Activated CD4-positive, alpha-beta T cell treated with anti-CD3 and anti-CD28 coated beads, Interleukin-2, amount 50 U/mL, for 1 hour (primary cell): ENCODE measurements at places on chromosomes 3 and 15.

- DNase-seq, result no peak
These were observed 695.2 kb downstream of the TUSC7 start for GRCh38 chr3:117404730-117405129.

DNA sequence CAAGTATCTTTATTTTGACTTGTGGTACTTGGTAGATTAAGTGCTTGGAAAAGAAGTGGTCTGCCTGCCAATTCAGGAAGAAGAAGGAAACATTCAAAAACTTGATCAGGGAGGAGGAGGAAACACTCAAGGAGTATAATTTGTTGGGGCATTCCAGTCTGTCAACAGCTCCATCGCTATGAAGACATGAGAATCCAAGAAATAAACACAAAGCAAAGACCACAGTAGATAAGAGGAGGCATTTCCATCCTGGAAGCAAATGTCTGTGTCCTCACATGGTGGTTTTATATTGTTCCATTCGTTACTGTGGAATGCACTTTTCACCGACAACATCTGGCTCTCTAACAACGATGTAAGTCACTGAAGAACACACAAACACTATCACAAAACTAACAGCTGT is 176.1 kb upstream of the FRMD4B start:
- DNase-seq, result no peak

GRCh38 chr15:57866149-57866736 is 159.7 kb downstream of the POLR2M start:
- DNase-seq, result peak; percentile 41

GRCh38 chr3:71111784-71112440 is 471.6 kb downstream of the FOXP1 start:
- no peak for DNase-seq

DNA sequence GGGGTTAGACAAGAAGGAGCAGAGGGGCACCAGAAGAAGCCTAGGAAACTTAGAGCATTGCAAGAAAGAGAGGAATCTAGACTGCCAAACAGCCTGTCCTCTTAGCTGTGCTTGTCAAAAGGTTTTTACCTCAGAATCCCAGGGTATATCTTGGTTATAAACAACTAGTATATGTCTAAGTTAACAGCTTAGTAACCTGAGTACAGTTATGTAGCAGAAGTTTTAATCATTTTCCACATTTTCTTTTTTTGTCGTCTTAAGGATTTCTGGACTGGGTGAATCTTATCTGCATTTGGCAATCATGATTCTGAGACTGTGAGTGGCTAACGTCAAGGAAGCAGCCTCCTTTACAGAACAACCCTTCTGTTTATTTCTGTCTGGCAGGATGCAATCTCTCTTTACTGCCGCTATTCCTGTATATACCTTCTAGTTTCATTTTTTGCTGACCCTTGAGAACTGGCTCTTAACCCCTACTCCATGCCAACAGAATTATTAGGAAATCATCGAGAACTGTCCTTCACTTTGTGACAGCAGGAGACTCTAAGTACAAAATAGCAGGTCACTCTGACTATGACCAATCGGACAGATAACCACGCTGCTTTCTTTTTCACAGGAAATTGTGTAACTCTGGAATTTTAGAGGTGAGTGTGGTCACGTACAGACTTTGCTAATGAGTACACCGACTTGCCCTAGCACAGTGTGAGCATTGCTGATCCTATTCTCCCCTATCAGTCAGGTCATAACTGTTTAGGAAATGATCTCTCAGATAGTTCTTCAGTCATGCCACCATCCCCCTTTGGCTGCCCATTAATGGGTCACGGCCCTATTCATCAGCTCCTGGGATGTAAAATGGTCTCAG is 3.3 kb upstream of the CP start:
- no peak for DNase-seq

DNA sequence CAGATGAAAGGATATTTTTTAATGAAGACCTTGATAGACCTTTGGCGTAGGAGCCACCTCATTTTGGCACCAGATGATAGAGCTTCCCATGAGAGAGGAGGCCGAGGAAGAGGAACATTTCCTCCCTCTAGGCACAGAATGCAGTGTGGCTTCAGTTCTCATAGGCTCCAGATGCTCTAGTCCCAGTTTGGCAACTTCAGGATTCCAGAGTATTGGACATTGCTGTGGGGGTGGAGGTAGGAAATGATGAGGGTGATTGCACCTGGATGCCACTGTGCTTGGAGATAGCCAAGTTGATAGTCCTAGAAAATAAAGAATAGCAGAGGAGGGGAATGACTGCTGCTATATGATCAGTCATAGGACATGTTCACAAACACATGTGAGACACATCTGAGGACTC is 58.3 kb upstream of the KY start:
- no peak for DNase-seq

DNA sequence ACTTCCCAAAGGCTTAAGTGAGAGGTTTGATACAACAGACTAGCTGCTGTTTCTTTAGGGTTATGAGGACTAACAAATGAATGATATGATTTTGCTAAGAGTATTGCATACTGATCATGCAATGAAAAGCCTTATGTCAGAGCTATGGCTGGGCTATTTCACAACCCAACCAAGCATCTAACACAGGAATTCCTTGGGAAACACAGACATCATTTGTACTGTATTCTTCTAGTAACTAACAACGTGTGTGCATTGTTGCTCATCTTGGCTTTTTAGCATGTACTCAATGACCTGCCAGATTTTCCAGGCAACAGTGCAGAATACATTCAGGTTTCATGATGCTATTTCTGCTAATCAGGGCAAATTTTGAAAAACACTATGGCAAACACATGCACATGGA is 19.3 kb downstream of the PDZRN3 start:
- no peak for DNase-seq

GRCh38 chr3:57434041-57434440 is 110.1 kb downstream of the DNAH12 start:
- no peak for DNase-seq

DNA sequence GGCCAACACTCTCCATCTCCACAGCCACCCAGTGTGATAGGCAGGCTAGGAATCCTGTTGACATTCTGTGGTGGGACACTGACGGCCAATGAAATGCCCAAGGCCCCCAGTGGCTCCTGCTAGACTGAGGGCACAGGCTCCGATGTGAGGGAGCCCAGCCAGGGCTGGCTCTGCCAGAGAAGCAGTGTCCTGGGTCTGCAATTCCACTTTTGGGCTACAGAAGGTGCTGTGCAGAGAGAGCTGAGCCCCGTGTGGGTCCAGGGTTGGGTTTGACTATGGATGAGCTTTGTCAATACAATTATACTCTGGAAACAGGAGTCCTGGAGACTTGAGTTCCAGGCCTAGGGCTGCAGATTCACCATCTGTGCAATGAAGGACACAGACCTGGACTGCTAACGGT is 55.7 kb upstream of the TMEM115 start:
- no peak for DNase-seq

DNA sequence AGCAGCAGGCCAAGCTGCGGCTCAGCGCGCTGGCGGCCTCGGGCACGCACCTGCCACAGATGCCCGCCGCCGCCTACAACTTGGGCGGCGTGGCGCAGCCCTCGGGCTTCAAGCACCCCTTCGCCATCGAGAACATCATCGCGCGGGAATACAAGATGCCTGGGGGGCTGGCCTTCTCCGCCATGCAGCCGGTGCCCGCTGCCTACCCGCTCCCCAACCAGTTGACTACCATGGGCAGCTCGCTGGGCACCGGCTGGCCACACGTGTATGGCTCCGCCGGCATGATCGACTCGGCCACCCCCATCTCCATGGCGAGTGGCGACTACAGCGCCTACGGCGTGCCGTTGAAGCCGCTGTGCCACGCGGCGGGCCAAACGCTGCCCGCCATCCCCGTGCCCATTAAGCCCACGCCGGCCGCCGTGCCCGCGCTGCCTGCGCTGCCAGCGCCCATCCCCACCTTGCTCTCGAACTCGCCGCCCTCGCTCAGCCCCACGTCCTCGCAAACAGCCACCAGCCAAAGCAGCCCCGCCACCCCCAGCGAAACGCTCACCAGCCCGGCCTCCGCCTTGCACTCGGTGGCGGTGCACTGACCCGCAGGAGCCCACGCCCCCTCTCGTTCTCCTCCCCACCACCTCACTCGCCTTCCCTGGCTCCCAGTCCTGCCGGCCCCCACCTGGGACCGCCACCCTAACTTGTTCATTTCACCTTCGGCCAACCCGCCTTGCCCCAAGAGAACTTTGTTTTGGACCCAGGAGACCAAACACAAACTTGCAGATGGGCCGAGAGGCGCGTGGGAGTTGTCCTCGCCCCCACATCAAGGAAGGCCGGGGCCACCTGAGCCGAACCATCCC is 1.5 kb downstream of the FOXB1 start:
- no peak for DNase-seq

DNA sequence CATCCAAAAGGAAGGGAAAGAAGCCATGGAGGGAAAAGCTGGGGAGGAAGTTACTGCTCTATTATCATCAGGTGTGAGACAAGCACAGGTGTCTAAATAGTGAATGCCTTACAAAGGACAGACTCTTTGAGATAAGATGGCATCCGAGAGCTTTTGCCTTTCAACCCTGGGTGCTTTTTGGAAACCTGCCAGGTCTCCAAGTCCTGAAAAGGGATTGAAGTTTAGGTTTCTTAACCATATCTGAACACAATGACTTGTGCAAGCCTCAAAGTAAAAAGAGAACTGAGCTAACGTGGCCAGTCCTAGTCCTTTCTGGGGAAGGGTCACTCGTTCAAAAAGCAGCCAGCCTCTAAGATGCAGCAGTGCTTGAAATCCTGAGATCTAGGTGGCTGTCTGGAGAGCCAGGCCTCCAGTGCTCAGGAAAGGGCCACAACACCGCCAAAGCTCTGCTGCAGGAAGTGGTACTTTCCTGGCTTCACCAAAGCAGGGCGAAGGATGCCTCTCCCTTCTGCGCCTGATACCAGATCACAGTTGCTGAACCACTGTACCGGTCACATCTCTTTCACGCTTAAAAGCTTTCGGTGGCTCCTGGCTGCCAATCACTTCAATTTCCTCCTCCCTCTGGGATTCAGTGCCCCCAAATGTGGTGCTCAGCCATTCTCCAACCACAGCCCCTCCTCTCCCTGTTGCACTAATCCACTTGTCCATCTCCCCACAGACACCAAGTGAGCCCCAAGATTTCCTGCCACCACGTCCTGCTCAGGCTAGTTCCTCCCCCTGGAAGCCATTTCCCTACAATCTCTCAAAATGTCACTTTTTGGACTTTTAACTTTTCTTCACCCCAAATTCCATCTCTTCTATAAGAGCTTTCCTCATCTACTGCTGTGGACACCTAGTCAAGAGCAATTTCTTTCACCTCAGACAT is 104.1 kb upstream of the LPP start:
- peak; percentile 14 for DNase-seq

- no peak for DNase-seq
These were observed 847.2 kb upstream of the DPPA4 start for GRCh38 chr3:110184536-110184935.

DNA sequence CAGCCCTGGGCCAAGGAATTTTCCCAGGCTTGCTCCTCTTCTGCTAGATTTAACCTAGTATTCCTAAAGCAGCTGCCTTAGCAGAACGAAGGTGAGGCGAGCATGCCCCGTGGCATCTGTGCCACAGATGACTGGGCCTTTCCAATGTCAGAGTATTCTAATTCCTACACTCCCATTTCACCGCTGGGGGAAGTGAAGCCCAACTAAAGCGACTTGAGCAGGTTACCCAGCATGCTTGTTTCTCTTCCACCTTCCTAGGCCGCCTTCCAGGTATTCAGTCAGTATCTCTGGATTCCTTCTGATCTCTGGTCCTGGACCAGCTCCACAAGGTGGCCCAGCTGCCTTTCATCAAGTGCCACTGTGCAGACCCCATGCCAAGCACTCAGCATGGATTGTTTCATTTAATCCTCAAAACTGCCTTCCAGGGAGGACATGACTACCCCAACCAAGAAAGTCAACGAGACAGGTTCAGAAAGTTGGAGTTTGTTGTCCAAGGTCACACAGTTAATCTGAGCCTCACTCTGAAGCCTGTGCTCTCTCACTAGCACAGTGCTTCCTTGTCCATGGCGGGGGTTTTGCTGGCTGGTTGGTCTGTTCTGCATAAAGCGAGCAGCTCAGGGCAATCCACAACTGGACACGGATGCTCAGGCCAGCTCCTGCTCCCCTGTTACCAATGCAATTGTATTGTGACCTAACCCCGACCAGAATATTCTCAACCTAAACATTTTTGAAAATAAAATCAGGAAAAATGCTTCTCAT is 15.1 kb downstream of the MYO5C start:
- DNase-seq, result no peak

GRCh38 chr3:52144796-52145735 is 9.2 kb downstream of the POC1A start:
- DNase-seq, result no peak

GRCh38 chr15:100711516-100712021 is 109.2 kb downstream of the ASB7 start:
- no peak for DNase-seq

- no peak for DNase-seq
These were observed 40.3 kb downstream of the CORO2B start for GRCh38 chr15:68618908-68619698.

DNA sequence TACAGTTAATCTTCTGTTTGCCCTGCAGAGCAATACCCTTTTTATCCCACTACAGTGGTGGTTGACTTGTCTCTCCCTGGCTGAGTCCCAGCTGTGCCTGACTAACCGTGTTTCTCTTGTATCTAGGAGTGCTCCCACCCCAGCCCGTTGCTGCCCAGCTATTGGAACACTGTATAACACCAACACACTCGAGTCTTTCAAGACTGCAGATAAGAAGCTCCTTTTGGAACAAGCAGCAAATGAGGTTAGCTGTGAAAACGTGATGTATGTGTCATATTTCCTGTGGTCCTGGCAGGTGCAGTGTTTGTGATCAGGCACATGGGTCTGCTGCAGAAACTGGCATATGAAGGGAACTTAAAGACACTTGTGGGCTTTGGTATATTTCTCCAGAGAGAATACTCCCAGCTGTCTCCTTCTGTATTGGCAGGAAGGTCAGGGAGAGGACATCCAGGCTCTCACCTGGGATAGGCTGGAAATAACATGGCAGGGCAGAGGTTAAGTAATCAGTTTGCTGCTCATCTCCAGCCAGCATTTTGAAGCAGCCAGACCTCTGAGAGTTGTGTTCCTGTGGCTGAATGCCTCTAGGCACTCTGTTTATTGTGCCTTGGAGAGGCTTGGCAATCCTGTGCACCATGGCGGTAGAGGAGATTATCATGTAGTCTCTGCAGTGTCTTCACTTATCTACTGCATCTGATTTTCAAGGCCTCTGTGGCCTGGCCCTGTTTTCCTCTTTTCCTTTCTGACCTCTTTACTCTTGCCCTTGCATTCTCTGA is 34.8 kb downstream of the ATG7 start:
- no peak for DNase-seq

- no peak for DNase-seq
These were observed 14.4 kb downstream of the GK5 start for GRCh38 chr3:142211034-142211433.

DNA sequence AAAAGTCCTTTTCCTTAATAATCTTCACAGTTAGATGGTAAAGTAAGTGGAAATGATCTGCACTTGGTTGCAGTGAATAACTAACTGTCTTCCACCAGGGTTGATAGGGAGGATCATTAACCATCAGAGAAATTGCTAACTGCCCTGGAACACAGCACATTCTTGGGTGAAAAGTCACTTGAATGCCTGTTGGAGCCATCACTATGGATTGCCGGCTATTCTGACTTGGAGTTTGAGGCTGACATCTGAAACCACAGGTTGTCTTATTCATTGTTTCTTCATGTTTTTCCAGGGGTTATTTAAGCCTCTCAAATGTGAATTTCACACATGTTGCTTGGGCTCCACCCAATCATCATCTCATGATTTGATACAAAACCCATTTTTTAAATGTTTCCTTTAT is 901.4 kb downstream of the MCTP2 start:
- DNase-seq, result no peak
